ENCODE measurements at places on chromosomes 2 and 18.

- DNase-seq, result no peak
Measured at GRCh38 chr2:172740856-172741255, 5.2 kb downstream of the RAPGEF4 start.

- no peak for DNase-seq
Measured at GRCh38 chr2:235262750-235263149, 231.1 kb upstream of the AGAP1 start.

DNA sequence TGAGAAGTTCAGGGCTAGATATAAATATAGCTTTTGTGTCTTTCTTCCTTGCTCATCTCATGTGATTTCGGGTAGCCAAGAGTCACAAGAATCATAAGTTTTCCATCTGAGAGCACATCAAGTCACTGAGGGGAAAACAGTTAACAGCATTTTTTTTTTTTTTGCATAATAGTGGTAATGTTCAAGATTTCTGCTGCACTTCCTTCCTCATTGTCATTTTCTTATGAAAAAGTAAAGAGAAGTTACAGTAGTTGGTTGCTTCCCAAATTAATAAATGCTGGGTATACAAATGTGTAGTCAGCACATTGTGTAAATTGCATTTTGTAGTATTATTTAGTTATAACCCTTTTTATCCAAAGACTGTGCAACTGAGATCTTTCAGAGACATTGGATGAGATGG is 93.6 kb downstream of the ZEB2 start:
- no peak for DNase-seq

DNA sequence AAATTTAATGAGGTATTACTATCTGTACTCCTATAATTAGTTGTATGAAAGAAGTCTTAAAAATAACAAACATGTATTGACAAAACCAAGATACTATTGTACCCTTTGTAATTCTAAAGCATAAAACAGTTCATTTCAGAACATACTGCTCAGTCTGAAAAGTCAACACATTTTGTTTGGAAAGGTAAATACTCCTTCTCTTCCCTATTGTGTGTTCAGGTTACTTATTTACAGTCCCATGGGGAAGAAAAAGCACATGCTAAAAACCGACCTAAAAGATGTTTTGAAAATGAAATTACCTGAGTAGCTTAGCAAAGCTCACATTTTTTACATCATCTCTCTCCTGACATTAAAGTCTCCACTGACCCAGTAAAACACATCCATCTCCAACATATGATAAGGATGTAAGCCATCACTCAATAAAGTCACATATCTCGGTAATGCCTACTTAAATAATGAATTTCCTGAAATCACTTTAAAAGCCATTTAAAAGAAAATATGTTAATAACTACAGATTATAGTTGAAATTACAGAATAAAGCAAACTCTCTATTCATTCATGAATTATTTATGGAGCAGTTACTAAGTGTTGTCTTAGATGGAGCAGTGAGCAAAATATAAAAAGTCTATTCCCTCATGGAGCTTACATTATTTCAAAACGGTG is 75.6 kb upstream of the FZD5 start:
- DNase-seq, result no peak

DNA sequence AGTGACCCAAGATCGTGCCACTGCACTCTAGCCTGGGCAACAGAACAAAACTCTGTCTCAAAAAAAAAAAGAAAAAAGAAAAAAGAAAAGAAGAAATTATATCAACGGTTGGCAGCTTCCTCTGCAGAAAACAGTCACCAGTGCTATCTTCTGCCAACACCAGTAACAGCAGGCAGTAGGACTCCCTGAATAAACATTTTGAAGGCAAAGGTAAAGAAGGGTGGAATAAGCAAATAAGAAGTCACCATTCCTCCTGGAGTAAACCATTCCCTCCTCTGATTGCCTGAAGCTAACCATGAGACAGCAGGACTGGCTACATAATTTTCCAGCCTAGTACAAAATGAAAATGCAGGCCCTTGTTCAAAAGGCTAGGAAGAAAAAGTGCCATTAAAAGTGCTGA is 9.0 kb upstream of the RNF103 start:
- DNase-seq, result no peak

Data from stimulated activated CD8-positive, alpha-beta memory T cell treated with anti-CD3 and anti-CD28 coated beads, Interleukin-12 subunit alpha, Interleukin-12 subunit beta, amount 100 ng/mL, for 4 hours (primary cell).